ENCODE measurements at places on chromosomes 2 and 18.

DNA sequence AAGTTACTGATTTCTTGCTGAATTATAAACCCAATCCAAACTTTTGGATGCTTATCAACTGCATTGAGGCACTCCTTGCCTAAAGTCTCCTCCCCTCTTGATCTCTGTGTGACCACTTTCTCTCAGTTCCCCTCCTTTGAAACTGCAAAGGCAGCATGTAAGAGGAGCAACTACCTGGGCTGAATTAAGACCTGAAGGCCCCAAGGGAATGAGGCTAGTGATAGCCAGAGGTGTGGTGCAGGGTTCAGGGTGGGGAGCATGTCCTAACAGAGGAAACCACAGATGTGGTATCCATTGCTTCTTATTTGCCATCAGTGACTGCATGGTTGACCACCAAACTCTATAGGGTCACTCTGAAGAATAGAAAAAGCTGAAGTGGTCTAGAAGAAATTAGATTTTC is 557.9 kb downstream of the TNS1 start:
- DNase-seq = no peak

GRCh38 chr2:950080-950966 is at the start of gene SNTG2:
Gene SNTG2, plus strand, starts transcription at chr2:950849. Its CDS starts 148 bp downstream, at chr2:950997.
- no peak for DNase-seq

DNA sequence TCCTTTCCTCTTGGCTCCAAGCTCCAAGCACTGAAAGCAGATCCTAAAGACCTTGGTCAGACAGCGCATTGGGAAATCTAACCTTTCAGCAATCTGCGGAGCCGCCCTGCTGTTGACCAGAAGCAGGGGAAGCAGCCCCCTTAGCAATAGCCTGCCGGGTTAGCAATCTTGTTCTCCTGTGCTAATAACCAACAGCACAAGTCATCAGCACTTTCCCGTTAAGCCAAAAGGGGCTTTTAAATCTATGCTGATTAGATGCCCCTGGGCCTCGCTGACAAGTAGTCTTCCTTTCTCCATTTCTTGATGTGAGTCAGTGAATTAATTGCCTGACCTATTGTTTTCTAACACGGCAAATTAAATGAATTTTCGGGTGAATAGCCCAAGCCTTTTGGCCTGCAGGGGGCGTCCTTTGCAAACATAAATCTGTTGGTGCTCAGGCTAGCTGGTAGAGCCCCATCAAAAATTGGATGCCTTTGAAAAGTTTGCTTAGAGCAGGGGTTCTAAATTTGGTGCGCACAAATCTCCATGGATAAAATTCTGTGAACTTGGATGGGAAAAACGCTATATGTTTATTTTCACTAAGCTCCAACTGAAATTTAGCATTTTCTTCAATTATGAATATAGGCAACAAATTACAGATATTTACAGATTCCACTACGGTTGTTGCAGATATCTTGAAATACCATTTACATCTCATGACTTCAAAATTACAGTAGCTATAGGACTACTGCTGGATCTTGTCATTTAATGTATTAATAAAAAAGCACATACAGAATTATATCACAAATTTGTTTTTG is 24.6 kb downstream of the MAIP1 start:
- DNase-seq = peak; percentile 83

DNA sequence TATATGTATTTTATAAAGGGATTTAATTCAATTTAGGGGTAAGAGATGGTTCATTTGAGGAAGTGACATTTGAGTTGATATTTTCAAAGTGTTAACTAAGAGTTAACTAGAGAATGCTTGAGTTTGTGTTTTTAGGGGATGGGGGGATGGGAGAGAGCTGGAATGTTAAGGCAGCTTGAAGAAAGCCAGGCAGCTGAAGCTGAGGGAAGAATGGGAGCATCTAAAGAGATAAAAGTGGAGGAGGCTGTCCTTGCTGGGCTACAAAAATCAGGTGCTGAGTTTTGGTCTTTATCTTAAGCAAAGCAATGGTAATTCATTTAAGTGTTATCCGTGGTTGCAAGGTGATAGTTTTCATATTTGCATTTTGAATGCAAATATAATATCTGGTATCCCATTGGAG is 9.2 kb downstream of the CHST9 start:
- no peak for DNase-seq

GRCh38 chr18:37514953-37515352 is 50.6 kb downstream of the CELF4 start:
- no peak for DNase-seq

- DNase-seq = no peak
Observed at GRCh38 chr2:146227152-146228019, 1617.4 kb upstream of the ACVR2A start.

DNA sequence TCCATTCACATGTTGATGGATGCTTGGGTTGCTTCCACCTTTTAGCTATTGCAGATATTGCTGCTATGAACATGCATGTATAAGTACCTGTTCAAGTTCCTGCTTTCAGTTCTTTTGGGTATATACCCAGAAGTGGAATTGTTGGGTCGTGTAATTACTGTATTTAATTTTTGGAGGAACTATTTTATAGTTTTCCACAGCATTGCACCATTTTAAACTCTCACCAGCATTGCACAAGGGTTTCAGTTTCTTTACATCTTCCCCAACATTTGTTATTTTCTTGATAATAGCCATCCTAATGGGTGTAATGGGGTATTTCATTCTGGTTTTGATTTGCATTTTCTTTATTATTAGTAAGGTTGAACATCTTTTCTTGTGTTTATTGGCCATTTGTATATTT is 16.0 kb downstream of the ACTR3 start:
- DNase-seq = no peak

DNA sequence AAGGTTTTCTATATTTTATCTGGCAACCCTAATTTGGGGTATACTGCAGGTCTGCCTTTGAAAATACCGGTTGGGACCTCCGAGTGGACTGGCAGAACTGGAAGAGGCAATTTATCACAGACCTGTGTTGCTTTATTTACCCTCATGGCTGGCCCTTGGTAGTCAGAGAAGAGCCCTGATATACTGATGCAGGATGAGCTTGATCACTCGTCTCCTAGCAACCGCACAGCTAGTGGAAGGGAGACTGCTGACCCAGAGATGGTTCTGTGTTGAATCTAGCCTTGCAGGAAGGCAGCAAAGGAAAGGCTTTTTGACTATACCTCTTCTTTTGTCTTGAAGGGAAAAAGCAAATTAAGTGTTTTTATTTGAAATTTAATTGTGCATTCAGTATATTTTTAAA is 154.7 kb downstream of the EML6 start:
- peak; percentile 64 for DNase-seq

DNA sequence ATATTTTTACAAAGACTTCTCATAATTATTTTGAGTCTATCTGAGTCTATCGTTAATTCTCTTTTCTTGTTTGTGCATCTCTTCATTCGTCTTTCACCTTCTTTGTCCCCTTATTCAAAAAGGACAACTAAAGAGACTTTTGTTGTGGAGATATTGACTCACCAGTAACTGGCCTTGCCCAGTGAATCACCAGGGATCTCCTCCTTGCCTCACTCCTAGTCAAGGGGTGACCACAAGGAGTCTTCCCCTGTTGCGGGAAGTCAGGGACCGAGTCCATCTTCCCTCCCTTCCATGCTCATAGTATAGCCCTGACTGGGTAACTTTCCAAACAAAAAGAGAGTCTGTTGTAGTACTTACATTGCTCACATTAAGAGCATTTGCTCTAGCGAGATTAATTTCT is 158.9 kb downstream of the NEB start:
- no peak for DNase-seq

DNA sequence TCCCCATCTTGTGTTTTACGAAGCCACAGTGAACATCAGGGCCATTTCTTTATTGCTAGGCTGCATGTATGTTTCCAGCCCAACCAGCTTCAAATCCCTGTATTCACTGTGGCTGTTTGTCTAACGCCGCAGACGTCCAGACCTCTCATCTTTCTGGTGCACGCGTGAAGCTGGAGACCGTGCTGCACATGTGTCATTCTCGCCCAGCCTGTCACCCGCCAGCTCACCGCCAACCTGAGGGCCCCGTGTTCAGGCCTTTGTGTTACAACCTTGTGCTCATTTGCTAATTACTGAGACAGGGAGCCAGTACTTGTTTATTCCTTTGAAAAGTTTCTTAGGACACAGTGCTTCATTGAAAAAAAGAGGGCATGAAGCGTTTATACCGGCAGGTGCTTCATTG is 21.4 kb downstream of the SALL3 start:
- DNase-seq = peak; percentile 60

DNA sequence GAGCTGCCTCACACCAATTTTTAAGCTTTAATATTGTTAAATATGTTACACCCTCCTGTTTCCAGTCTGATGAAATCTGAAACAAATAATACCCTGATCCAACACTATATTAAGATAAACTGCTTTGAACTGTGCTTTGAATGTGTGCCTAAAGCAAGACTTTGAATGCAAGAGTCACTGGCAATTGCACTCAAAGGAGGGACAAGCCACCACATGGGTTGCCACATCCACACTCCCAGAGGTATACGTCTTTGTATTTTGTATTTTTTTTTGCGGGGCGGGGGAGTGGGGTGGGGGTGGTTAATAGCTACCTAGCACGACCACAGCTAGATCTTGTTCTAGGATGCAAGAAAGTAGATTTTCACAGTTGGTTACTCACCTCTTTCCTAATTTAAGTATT is 1.8 kb upstream of the ZEB2 start:
- DNase-seq = no peak
